ENCODE measurements at places on chromosomes 2 and 18.
A peak's percentile ranks its signal among the peaks of the same experiment; 100 is the strongest.

DNA sequence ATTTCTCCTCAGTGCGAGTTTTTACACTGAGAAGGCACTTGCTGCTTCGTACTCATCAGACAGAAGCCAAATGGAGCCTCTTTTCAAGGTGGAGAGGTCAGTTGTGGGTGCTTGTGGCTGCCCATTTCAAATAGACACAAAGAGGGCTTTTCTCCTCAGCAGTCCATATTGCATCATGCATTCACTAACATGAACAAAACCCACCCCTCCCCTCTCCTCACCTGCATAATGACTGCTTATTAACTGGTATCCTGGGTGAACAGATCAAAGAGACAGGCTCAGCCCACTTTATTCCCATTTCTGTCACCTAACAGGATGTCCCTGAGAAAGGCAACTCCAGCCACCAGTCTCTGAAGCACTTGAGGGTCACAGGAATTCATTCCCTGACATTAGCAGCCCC, 28.9 kb downstream of the KLF7 start:
- no peak for DNase-seq

GRCh38 chr18:36808681-36809080, 20.1 kb downstream of the TPGS2 start:
- peak; percentile 82 for DNase-seq

GRCh38 chr2:24010477-24011249, 778 bp downstream of the MFSD2B start:
- DNase-seq: no peak

DNA sequence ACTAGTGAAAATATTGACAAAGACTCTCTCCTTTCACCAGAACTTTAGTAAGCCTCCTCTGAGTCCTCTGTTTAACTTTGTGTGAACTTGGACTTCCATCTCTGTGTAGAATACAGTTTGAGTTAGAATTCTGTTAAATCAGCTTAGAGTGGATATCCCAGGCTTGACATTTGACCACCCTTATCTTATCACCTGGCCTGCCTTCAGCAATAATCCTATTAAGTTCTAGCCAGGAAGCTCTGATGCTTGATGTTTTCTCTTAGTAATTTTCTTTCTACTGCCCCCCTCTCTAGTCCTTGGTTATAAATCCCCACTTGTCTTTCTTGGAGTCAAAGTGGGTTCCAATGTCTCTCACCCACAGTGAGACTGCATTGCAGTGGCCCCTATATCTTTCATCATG, 702.7 kb upstream of the GCFC2 start:
- no peak for DNase-seq

DNA sequence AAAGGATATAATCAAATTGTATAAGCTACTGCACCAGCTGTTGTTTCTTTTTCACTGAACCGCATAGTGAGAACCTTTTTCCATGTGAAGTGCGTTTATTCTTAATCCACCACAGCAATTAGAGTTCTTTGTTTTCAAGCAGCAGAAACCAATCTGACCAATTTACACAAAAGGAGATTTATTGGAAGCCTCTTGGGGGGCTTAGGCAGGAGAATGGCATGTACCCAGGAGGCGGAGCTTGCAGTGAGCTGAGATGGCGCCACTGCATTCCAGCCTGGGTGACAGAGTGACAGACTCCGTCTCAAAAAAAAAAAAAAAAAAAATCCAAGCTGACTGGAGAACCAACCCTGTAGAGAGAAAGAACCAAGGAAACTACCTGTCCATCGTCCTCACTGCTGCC, 10.0 kb downstream of the ADNP2 start:
- no peak for DNase-seq

DNA sequence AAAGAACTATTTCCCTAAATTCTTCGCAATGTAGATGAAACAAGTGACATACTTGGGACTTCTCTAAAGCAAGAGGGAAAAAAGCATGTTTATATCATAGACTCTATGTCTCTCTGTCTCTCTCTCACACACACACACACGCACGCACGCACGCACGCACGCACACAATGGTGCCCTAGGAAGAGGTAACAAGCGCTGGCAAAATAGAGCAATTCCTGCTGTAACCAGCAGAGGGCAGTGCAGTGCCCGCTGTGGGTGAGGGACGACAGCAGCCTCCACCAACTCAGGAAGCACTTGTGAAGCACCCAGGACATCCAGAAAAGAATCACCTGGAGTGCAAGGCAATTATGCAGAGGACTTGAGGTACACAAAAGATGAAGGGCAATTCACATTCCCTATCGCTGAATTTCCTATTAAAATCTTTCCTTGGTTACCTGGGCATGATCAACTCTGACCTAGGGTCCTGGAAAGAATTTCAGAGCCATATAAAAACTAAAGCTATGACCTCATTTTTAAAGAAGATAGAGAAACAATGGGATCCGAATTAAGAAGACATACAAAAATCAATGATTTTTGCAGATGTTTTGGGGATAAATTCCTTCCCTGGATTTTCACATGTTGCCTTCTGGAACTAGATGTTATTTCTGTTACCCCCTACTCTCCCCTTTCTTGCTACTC, 166.4 kb downstream of the PDE11A start:
- no peak for DNase-seq

- no peak for DNase-seq
These were observed 86.5 kb upstream of the EPB41L3 start for GRCh38 chr18:5630057-5630899.

GRCh38 chr2:38515155-38516074, 87.3 kb downstream of the HNRNPLL start:
- DNase-seq: no peak

GRCh38 chr18:3624935-3625741, 175.2 kb downstream of the TGIF1 start:
- DNase-seq: peak; percentile 90

- no peak for DNase-seq
These were observed 14.0 kb downstream of the HOXD1 start for GRCh38 chr2:176202491-176202890.

GRCh38 chr2:191854382-191855372, 7.8 kb upstream of the CAVIN2 start:
- no peak for DNase-seq

DNA sequence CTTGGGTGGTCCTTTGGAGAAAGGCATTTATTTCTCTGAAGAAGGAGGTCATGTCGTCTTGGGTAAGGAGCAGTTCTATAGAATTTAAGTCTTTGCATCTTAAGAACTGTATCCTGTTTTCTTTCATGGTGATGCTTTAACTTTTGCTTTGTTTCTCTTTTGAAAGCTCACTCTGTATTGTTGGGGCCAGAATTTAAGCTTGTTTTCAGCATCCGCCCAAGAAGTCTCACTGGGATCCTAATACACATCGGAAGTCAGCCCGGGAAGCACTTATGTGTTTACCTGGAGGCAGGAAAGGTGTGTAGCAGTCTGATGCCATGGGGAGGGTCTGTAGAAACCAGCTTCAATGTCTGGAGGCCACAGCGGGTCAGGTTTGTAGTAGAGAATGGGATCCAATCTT, 64.7 kb upstream of the TTC39C start:
- DNase-seq: no peak

DNA sequence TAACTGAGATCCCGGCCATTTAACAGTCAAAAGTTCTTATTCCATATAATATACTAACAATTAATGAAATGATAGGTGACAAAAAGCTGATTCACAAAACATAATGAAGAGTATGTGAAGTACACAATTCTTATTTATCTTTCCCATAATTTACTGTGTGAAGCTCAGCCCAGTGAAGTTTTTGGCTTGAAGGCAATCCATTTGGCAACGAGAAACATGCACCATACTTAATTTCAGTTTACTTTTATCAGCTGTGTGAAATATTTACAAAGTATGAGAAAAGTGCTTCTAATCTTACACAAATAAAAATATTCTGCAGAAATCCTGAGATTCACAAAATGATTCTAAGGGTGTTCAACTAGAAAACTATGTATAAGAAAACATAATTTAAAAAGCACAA, 12.3 kb downstream of the FAM98A start:
- DNase-seq: no peak

DNA sequence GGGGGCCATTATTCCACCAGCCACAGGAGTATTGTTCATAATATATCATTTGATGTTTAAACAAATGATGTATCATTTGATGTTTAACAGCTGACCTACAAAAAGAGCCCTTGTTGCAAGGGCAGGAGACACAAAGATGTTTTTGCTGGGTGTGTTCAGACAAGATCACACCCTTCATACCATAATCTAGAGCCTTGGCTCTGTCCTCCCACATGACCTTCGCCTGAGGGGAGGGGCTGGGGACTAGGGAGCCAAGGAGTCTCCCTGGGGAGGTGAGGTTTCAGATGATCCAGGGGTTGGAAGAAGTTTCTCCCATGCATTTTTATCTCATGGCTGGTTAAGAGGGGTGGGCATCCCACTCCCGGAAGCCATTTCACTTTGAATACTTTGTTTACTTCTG, 33.5 kb downstream of the CDC42EP3 start:
- DNase-seq: no peak

- DNase-seq: no peak
These were observed 312.5 kb upstream of the NRP2 start for GRCh38 chr2:205369813-205370212.

- DNase-seq: no peak
These were observed 12.2 kb downstream of the CCDC68 start for GRCh38 chr18:54947091-54947490.

GRCh38 chr2:204967199-204967960, 422.1 kb downstream of the PARD3B start:
- DNase-seq: no peak

- no peak for DNase-seq
These were observed 256.4 kb downstream of the THSD7B start for GRCh38 chr2:137021763-137022162.

All from fibroblast of skin of left biceps (primary cell).